ENCODE measurements at places on chromosomes 13 and 19.
A peak's percentile ranks its signal among the peaks of the same experiment; 100 is the strongest.

GRCh38 chr13:20351281-20352022, 119.3 kb upstream of the GJB6 start:
- DNase-seq = peak; percentile 88

- DNase-seq = no peak
Observed at GRCh38 chr13:25988661-25989060, 63.2 kb downstream of the SHISA2 start.

- peak; percentile 67 for DNase-seq
Observed at GRCh38 chr13:42137856-42138537, 89.5 kb downstream of the DGKH start.

GRCh38 chr13:38419312-38419873, 69.7 kb downstream of the UFM1 start:
- DNase-seq = no peak

GRCh38 chr13:28268800-28269223, 130.5 kb downstream of the PAN3 start:
- no peak for DNase-seq

DNA sequence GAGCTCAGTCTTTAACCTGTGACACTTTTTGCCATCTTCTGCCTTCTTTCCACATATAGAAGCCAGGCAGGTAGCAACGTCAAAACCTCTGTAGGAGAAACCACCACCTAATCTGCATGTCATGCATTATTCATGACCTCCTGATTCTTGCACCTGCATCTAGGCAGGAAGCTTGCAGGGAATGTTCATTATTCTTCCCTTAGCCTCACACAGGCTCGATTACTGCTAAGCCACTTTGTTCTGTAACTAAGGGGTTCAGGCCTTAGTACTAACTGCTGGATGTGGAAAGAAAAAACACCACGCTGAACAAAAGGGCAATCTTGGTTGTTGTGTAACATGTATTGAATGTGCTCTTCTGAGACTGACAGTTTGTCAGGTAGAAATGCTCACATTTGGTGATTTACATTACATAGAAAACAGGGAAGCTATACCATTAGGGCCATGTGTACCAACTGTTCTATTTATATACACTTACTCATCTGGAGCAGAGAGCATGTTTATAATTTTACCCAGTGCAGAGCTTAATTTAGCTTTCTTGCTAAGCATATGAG, 366.9 kb downstream of the KLF12 start:
- DNase-seq = peak; percentile 22

GRCh38 chr13:31046711-31047279, 114.3 kb downstream of the TEX26 start:
- peak; percentile 42 for DNase-seq

GRCh38 chr13:57982782-57983181, 351.2 kb downstream of the PCDH17 start:
- no peak for DNase-seq

- no peak for DNase-seq
Observed at GRCh38 chr13:26881154-26881553, 120.6 kb upstream of the GPR12 start.

- no peak for DNase-seq
Observed at GRCh38 chr19:42130254-42130573, 2.0 kb downstream of the POU2F2 start.

GRCh38 chr13:61728471-61728870, 312.8 kb upstream of the PCDH20 start:
- no peak for DNase-seq

All from HCEC 1CT (cell line).